Glutamatergic neuron (in vitro differentiated cells): ENCODE measurements at places on chromosomes 5 and 9.

DNA sequence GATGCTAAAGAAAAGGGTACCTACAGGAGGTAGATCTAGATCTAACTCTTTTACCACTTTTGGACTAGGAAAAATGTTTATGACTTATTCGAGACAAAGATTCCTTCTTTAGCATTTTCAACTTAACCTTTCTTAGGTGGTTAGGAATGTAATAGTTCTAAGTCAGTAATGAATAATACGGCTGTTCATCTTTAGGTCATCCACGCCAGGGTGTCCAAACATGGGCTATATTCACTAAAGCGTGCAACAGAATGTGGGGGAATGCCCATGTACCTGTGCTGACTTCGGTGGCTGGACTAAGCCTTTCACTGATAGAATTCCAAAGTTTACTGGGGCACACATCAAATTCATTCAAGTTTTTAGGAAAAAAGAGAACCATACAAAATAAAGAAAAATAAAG is 164.7 kb downstream of the TSSK1B start:
- no peak for DNase-seq

DNA sequence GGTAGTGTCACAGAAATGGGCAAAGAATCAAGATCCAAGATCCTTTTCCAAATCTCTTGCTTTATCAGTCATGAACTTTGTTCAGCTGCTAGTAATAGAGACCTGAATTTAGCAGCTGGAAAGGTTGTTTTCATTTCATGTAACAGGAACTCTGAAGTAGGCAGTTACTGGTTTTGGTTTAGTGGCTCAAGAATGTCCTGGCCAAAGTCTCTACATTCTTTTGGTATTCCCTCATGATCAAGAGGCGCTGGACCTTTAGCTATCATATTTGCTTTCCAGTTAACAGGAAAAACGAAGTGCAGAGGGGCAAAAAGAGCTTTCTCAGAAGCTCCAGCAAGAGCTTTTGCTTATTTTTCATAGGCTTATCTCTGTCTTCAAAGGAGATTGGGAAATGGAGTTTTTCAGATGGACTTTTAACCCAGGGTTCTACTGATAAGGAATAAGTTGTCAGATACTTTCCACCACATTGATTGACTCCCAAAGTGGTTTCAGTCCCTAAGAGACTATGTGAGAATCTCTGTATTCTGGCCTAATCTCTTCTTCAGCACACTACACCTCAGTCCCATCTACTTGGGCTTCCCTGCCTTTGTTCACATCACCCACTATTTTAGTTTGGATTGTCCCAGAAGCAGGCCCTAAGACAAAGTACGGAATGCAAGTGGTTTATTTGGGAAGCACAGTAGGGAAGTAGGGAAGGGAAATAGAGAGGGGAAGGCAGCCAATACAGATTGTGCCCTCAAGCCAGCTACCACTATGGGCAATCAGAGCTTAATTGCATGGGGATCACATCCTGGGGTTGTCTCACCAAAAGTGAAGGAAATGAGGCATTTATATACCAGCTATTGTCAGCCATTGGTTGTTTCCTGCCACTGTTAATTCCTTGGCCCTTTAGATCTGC is 359.3 kb downstream of the LRRC70 start:
- no peak for DNase-seq

DNA sequence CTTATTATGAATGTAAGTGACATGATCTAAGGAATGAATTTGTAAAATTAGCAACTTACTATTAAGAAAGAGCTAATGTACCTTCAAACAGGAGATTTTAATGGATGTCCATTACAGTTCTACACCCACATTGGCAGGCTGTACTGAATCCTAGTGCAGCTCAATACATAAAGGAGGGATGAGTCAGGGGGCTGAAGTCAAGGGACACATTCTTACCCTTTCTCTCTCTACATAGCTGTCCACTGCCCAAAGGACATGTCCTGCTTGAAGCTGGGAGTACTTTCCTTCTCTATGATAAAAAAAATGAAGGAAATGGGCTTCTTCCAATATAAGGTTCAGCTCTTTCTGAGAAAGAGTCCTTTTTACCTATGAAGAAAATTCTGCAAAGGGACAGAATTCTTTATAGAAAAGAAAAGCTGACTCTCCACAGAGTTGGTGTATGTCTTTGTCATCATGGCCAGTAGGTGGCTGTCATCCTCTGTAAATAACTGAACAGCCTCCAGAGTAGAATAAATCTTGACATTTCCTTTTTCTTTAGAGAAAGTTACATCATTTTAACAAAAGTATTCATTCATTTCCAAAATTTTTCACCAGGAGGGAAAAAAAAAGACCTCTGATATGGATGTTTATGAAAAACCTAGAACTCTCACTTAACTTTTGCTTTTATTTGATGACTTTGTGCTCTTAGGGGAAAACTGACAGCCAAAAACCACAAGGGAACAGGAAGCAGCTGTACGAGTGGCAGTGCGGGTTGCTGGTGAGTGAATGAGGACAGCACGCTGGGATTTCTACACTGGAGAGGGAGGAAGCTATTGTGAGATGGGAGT is 13.1 kb upstream of the IFNA14 start:
- peak; percentile 32 for DNase-seq

DNA sequence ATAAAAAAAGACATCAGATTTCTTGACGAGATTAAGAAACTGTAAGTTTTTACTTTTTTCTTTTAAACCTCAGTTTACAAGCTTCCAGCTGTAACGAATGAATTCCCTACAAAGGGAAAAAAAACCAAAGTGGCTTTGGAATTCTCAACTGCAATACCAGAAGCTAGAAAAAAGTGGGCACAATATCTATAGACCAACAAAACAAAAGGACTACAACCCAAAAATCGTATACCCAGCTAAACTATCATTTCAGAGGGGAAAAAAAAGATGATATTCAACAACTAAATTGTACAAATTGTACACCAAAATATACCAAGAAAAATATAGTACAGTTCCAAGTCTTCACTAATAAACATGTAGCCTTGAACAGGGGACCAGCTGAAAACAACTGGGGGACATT is 26.8 kb upstream of the ELOVL7 start:
- no peak for DNase-seq

- DNase-seq = no peak
Observed at GRCh38 chr5:143755966-143756365, 56.0 kb upstream of the HMHB1 start.

DNA sequence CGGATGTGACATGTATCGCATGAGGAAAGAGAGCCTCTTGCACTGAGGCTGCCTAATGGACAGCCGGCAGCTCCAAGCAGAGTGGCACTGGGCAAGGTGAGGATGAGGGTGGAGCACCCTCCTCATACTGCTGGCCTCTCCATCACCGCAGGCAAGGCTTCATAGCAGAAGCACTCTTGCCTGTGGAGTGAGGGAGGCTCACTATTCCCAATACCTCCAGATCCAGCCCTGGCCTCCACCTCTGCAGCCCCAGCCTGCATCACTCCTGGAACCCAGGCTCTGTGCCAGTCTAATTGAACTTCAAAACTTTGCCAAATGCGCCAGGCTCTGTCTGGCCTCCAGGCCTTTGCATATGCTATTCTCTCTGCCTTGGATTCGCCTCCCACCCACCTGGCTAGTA is 29.7 kb upstream of the ARAP3 start:
- DNase-seq = no peak

DNA sequence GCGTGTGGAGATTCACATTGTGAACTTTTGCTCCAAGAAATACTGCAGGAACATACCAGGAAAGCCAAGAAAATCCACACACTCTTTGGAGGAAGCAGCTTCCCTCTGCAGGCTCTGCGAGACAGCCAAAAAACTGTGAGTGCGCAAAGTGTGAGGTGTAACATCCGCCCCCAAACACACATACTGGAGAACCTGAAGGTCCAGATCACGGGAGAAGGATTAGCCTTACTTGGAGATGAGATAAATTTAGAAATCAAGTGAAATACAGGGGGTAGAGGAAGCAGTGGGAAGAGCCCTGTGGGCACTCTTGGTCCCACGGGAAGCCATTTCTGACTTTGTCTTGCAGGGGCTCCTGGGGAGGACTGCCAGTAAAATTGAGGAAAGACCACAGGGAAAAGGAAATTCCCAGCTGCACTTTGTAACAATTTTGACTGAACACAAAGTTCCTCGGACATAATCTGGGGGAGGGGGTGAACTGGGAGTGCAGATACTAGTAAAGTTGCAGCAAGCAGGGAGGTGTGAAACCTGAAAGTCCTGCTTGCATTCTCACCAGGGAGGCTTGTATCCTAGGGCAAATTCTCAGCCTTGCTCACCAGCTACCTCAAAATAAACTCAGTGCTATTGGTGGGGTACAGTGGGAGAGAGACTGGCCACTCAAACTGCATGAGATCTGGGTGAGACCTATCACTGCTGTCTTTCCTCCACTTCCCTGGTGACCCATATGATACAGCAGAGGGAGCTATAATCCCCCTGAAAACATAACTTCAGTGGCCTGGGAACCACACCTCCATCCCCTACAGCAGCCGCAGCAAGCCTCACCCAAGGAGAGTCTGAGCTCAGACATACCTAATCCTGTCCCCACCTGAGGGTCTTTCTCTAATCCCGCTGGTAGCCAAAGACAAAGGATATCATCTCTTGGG is 109.1 kb downstream of the ALDH1A1 start:
- no peak for DNase-seq

DNA sequence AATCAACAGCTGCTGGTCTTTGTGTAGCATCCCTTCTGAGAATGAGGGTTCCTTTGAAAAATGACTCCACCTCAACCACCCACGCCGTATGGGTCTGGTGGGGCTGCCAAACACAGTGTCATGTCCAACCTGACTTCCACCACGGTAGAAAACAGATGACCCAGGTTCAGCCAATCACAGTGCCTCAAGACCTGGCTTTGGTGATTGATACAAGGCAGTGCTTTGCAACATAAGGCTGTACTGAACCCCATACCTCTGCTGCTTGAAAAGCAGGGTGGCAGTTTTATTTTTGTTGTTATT is 11.5 kb upstream of the TGFBR1 start:
- no peak for DNase-seq

DNA sequence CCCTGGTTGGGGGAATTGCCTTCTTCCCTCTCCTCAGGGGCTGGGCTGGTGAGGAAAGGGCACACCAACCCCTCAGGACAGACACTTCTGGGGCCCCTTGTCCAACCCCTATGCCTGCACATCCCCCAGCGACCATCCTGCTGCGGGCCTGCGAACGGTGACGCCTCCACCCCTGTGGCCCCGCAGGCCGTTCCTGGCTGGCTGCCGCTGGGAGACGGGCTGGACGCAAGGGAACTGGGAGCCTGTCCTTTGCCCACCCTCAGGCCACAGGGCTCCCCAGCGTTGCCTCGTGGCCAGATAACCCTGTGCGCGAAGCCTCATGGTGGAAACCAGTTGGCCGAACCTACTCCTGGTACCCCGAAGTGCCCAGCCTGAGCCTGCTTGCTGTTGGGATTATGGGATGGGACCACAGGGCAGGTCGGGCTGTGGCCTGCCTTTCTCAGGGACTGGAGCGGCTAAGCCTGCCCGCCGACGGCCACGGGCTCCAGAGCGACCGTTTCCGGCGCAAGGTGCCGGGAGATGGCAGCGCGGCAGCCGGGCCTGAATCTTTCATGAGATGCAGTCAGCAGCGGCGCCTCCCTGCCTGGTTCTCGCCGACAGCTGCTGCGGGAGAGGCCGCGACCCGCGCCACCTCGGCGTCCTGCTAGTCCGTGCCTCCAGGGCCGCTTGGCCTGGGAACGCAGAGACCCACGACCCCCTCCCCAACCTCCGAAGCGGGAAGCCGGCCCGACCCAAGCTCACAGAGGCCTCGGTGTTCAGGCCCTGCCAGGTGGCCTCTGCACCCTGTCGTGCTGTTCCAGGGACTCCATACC is 6.5 kb upstream of the PITX1 start:
- DNase-seq = peak; percentile 74

DNA sequence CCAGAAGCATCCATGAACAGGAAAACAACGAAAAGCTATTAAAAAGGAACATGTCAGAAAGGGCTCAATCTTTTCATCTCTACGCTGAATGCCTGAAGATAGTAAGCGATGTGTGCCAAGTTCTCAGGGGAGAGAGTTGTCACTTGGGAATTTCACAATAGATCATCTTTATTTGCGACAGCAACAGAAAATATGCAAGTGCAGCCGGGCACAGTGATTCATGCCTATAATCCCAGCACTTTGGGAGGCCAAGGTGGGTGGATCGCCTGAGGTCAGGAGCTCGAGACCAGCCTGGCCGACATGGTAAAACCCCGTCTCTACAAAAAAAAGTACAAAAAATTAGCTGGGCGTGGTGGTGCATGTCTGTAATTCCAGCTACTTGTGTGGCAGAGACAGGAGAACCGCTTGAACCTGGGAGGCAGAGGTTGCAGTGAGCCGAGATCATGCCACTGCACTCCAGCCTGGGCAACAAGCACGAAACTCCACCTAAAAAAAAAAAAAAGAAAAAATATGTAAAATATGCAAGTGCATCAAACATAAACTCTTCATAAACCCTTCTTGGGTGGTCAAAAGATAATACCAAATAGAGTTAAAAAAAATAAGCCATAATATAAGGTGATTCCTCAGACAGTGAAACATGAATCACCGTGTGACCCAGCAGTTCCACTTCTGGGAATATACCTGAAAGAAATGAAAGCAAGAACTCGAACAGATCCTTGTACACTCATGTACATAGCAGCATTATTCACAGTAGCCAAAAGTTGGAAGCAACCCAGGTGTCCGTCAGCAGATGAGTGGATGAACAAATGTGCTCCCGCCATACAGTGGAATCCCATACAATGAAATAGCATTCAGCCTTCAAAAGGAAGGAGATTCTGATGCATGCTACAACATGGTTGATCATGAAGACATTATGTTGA is 16.2 kb downstream of the SFXN1 start:
- DNase-seq = no peak

DNA sequence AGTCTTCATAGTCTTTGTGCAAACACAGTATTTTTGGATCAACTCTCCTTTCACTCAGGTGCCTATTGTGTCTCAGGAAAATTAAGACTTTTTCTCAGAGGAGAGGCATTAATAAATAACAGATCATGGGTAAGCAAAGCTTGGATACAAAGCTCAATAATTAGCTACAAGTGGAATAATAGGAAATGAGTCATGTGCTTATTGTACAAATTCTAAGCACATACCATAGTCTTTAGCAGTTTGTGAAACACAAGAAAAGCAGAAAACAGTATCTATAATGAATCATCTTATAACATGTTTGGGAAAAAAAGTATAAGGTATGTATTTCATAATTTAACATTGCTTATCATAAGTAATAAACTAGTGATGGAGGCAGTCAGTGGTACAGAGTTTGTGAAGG is 477.0 kb downstream of the CDH10 start:
- DNase-seq = no peak

GRCh38 chr5:57839025-57839424 is 356.4 kb upstream of the ACTBL2 start:
- no peak for DNase-seq

- no peak for DNase-seq
Observed at GRCh38 chr5:177537389-177538361, 16.7 kb downstream of the FAM193B start.

- no peak for DNase-seq
Observed at GRCh38 chr9:126081746-126082145, 244.9 kb upstream of the MVB12B start.

- DNase-seq = no peak
Observed at GRCh38 chr5:18142831-18143230, 508.6 kb downstream of the TAF11L14 start.

GRCh38 chr9:82668689-82669199 is 394.2 kb downstream of the RASEF start:
- no peak for DNase-seq
